Urothelium cell line (cell line): ENCODE measurements at places on chromosomes 6 and 20.

- no peak for DNase-seq
Measured at GRCh38 chr20:17895641-17896171, 72.9 kb downstream of the SNX5 start.

- DNase-seq, result no peak
Measured at GRCh38 chr6:116115781-116116180, 10.2 kb downstream of the COL10A1 start.

DNA sequence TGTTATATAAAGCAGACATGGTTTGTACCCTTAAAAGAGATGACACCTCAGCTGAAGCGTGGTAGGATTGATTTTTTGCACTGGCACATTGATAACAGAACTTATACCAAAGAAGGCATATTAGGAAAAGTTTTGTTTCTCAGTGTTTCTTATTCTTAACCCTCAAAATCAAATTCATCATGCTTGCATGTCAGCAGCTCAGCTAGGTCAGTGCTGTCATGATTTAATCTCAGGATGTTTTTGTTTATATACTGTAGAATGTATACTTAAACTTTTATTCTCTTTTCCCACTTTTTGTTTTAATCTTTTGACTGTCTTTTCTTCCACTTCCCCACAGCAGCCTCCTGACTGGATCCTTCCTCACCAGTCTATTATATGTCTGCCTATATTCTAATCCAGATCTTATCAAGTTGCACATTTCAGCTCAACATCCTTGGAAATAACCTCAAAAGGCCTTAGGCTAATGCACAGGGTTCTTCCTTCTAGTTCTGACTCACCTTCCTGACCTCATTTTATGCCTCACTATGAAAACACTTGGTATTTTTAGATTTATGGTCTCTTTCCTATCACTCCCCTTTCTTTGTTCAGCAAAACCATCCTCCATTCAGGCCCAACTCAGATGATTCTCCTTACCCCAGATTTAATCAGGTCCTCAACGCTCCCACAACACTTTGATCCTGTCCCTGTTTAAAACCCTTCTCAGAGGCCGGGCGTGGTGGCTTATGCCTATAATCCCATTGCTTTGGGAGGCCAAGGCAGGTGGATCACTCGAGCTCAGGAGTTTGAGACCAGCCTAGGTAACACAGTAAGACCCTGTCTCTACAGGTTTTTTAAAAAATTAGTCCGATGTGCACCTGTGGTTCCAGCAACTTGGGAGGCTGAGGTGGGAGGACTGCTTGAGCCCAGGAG lies 7.2 kb downstream of the HEBP2 start:
- peak; percentile 26 for DNase-seq

DNA sequence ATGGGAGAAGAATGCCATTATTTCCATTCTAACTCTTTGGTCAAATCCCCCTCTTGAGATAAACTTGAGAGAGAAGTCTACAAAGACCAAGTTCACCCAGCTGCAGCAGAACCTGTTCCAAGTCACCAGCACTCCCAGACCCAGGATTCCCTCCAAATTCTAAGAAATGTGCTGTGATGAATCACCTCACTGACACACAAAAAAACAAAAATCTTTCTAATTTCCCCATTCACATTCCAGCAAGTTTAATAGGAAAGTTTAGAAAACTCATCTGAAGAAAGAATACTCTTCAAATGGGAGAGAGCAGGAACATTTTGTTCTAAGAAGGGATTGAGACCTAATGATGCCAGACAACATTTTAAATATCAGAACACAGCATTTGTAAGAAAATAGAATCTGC lies 213.6 kb upstream of the PLCB4 start:
- no peak for DNase-seq

- DNase-seq, result no peak
Measured at GRCh38 chr20:57460781-57461465, 64.0 kb downstream of the CTCFL start.

DNA sequence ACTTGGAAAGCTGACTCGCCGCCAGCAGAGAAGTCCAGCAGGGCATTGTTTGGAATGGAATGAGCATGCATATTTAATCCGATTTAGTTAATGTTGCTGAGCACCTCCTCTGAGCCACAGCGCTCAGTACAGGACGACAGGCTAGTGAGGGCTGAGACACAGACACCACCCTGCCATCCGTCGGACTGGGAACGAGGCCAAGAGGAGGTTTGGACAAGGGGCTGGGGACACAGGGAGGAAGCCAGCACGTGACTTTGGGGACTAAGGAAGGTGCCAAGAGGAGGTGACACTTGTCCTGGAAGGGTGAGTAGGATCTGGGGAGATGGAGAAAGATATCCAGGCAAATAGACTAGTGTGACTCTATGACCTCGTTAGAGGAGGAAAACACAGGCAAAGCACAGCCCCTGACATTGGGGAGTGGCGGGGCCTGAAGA lies 152.5 kb upstream of the ECI2 start:
- no peak for DNase-seq

GRCh38 chr6:63883597-63883996 lies 248.0 kb downstream of the PHF3 start:
- no peak for DNase-seq

- no peak for DNase-seq
Measured at GRCh38 chr6:135852746-135853145, 1.2 kb downstream of the PDE7B start.

- no peak for DNase-seq
Measured at GRCh38 chr6:45929421-45930361, 86.0 kb downstream of the CLIC5 start.
